Spleen (tissue), 13 donors: ENCODE measurements at places on chromosomes 4 and X. TPM values are rescaled to one million over a fixed set of nuclear protein-coding genes. Genes with fewer than 3 reads are reported as not detected.

DNA sequence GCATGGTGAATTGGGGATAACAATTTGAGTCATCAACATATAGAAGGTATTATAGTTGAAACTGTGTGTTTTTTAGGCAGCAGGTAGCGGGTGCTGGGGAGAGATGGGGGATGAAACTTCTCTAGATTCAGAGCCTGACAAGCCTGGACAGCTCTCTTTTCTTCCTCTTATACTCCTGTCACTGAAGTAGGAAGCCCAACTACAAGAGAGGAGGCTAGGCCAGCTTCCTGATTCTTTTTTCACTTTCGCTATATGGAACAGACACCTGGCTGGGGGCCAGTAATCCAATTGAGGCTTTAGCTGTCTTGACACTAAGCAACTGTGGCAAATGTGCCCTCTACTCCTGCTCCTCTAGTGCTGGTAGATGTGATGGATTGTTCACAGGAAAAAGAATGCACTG is 69.2 kb downstream of the PHKA1 start:
- no peak for DNase-seq

- DNase-seq, result peak; percentile 81
Measured at GRCh38 chr4:25843340-25844097, 19.3 kb downstream of the SEL1L3 start.

DNA sequence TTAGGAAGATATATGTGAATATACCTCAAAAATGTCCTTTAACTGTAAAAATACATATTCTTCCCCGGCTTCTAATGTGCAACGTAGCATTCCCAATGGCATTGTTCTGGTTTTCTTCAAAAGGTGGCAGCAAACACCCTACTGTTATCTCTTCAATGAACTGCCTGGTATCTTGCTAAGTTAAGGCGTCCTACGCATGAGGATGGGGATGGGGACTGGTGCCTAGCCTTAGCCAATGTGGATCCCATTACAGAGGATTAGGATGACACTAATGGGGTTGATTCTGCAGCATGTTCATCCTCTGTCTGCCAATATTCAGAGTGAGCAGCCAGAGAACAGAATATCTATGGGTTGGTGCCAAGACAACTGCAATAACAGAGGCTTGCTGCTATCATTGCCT is 334.9 kb upstream of the ADGRL3 start:
- no peak for DNase-seq

- DNase-seq, result no peak
Measured at GRCh38 chr4:122583906-122584305, 37.0 kb downstream of the IL21 start.

- peak; percentile 96 for DNase-seq
Measured at GRCh38 chr4:15655223-15656037, at the start of gene FBXL5. FBXL5 (minus strand) TSS chr4:15655357; CDS start chr4:15655287, 70 bp downstream.

DNA sequence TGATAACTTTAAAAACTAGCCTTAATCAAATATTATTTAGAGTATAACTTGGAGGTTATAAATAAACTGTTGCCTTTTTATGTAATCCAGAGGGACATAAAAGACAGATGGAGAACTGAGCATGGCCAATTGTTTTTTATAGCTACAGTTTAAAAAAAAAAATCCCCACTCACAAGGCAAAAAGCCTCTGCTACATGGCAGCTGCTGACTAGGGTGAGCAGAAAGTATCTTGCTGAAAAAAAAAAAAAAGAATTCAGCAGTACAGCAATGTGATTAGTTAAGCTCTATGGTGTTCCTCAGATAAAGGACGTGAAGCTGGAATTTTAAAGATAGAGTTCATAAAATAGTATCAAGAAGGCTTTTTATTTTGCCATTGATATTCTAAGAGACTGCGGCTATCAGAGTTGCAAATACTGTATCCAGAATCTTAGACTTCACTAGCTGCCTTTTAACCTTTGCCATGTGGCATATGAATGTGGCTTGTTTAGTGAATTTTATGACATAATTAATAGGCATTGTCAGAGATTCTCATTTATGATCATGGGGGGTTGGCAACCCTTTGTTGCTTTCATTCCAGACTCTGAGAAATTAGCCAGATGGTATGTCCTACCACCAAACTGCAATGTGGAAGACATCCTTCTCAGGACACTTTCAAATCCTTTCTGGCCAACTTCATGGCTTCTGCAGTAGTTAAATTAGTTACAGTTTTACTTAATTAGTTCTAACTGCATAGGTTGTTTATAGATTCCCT is 498.0 kb downstream of the STPG2 start:
- no peak for DNase-seq

DNA sequence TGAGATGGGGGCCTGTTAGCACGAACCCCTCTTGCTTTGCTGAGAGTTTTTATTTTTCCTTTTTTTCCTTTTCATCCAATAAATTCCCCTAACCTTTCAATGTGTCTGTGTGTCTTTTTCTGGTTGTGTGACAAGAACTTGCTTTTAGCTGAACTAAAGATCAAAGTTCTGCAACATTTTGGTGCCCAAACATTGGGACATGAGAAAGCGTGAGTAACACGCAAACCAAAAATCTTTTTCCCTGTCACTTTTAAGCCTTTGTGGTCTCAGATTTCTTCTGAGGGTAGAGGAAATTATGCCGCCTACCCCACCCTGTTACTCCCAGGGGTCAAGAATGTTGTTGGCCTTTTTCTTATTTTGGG is 141.8 kb upstream of the CPXCR1 start:
- DNase-seq, result no peak

DNA sequence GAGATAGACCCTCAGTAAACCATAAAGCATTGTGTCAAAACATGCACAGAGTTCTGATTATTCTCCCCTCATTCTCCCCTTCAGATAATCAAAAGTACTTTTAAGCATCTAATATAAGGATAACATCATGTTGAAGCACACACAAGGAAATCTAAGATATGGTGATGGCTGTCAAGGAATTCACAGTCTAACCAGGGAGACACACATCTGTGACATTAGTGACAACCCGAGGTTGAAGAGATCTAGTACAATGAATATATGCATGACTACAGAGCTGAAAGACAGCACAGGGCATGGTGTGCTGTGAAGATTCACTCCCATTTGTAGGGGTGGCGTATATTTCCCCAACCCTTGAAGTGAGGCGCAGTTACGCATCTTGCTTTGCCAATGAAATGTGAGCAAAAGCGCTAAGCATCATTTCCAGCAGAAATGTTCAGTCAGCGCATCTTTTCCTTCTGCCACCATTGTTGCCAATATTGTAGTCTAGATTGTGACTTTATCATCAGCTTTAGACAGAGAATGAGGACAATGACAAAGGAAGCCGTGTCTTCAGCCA is 122.0 kb downstream of the NSUN7 start:
- DNase-seq, result no peak

Gene SMAD1
- total RNA-seq, result 42.2 TPM

GRCh38 chr4:4247696-4248028 is 361 bp downstream of the TMEM128 start:
- no peak for DNase-seq

Gene LANCL3
- total RNA-seq, result 0.72 TPM

- peak; percentile 94 for DNase-seq
Measured at GRCh38 chr4:102500696-102501446, at the start of gene NFKB1. NFKB1 (plus strand) TSS chr4:102501359; CDS start chr4:102525519, 24,160 bp downstream.

Gene BEND2
- 0.35 TPM for total RNA-seq

DNA sequence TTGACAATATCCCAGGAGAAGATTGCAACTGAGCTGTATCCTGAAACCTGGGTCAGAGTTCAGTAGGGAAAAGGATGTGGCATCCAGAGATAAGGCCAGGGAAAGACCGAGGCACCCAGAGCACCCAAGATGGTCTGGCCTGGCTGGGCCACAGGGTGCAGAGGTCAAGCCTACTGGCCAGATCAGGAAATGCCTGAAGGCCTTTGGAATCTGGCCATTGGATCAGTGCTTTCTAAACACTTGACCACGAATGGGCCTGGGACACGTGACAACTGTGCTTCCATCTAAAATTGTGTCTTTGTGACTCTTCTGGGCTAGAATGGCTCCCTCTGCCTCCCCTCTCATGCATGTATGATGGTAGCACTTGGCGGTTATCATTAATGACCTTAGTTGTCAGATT is 316.9 kb downstream of the EVC2 start:
- peak; percentile 12 for DNase-seq

DNA sequence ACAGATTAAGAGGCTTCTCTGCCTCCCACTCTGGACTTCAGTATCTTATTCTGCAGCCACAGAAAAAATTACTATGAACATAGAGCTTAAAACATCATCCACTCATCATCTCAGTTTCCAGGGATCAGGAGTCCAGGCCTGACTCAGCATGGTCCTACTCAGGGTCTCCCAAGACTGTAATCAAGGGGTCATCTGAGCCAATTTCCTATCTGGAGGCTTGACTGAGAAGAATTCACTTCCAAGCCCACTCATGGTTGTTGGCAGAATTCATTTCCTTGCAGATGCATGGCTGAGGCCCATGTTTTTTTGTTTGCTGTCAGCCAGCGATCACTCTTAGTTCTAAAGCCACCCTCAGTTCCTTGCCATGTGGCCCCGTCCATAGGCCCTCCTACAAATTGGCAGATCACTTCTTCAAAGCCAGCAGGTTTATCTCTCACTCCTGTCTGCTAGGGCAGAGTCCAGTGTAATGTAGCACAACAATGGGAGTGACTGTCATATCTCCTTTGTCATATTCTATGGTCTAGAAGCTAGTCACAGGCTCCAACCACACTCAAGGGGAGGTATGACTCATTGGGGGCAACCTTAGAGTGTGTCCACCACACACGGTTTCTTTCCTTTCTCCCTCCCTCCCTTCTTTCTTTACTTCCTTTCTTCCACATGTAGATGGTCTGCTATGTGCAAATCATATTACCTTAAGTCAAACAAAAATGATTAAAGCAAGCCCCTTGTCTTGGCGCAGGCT is 251.6 kb downstream of the QDPR start:
- DNase-seq, result no peak

Gene GPR119
- not detected for total RNA-seq

DNA sequence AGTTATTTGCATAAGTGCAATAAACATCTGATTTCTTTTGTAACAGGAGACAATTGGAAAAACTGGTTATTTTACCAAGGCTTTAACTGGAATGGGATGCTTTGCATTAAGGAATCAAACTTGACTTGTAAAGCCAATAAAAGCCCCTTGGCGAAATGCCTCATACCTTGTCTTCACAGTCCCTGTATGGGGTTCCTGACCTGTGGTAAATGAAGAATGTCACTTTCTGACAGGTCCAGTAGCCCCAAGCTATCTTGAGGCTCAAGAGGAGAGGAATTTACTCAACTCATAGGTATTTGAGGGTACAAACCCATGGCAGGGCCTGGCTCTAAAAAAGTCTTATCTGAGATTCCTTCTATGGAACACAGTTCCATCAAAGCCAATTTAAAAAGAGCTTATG is 78.0 kb downstream of the ACOX3 start:
- no peak for DNase-seq

Gene TMEM31
- total RNA-seq, result not detected

GRCh38 chr4:31236020-31236638 is 516.0 kb downstream of the PCDH7 start:
- DNase-seq, result no peak

DNA sequence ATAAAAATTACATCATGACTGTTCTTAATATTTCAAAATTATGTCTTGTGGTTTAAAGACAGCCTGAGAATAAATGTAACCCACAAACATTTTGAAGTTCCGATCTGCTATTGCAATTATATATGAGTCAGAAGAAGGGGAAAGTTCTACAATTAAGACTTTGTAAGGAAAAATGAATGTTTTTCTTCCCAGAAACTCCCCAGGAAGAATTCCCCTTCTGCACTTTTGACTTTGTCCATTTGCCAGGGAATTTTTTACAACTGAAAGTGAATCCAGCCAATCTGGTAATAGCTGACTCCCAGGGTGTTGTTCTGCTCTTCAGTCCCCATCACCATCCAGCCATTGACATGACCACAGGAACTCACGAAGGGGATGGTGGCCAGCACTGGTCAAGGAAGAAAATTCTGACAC is 61.6 kb upstream of the NOCT start:
- DNase-seq, result no peak

Gene HSD17B11
- 52.5 TPM for total RNA-seq

Gene AMBN
- not detected for total RNA-seq

DNA sequence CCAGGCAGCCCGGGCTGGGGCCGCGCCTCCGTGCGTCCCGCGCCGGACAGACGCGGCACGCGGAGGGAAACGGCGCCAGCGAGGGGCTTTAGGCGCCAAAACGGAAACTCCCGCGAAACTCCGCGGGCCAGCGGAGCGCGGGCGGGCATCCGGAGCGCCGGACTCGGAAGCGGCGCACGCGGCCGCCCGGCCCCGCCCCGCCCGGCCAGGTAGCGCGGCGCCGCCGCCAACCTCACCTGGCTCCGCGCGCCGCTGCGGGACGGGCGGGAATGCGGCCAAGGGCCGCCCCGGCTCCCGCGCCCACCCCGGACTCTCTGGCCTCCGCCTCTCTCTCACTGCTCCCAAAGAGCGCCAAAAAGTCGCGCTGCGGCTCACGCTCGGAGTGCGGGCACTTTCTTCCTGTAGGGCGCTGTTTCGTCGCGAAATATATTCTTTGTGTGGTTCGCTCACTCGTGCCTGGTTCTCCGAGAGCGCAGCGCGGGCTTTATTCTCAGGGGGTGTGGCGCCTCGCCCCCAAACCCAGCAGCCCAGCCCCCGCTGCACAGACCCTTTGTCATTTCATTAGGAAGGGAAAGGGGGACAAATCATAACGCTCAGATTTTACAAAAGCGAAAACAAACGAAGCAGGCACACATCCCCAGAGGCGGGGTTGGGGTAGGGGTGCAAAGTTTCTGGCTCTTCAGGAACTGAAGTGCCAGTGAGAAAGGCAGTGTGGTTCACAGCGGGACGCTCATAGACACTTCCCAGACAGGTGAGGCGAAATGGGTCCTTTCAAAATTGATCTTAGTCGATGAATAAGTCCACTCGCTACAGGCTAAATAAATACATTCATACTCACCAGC is 961 bp upstream of the MBNL3 start:
- DNase-seq, result peak; percentile 86

Gene BCORL1
- total RNA-seq, result 18.1 TPM

Gene GPR34
- 45.1 TPM for total RNA-seq

DNA sequence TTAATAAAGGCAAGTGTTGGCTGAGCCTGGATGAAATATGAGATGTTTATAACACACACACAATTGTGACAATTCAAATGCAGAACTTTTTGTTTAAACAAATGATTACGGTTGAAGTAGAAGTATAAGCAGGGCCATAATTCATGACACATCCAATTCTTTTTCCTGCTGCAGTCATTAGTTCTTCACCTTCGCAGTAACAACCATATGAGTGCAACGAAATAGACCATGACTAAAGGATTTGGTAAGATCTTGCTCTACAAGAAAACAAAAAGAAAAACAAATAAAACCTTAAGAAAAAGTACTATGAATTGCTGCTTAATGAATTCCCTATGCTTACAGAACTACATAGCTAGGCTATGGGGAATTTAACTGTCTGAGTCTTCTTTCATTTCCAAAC is 13.9 kb upstream of the BMPR1B start:
- DNase-seq, result no peak
